ENCODE measurements at places on chromosomes 3 and 15.

DNA sequence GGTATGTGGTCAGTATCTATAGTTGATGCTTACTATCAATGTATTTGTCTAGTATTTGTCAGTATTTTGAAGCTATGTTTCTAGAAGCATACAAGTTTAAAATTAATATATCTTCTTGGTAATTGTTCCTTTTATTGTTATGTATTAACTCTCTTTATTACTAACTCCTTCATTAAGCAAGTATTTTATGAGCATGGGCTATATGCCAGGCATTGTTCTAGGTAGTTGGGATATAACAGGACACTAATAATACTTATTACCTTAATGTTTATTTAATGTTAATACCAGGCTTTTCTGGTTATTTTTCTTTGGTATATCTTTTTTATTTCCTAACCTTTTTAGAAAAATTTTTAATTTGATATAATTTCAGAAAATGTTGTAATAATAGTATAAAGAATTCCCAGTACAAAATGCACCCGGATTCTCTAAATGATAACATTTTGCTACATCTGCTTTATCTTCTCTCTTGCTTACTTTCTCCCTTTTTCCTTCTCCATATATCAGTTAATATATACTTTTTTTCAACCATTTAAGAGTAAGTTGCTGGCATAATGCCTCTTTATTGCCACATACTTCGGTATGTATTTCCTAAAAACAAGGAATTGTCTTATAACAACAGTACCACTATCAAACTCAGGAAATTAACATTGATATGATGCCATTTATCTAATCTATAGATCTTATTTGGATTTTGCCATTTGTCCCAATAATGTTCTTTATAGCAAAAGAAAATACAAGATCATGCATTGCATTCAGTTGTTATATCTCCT is 30.9 kb downstream of the LRRC49 start:
- no peak for DNase-seq

GRCh38 chr3:168622795-168623194 is 527.1 kb upstream of the GOLIM4 start:
- no peak for DNase-seq

GRCh38 chr3:140456974-140457373 is 220.9 kb upstream of the TRIM42 start:
- no peak for DNase-seq

DNA sequence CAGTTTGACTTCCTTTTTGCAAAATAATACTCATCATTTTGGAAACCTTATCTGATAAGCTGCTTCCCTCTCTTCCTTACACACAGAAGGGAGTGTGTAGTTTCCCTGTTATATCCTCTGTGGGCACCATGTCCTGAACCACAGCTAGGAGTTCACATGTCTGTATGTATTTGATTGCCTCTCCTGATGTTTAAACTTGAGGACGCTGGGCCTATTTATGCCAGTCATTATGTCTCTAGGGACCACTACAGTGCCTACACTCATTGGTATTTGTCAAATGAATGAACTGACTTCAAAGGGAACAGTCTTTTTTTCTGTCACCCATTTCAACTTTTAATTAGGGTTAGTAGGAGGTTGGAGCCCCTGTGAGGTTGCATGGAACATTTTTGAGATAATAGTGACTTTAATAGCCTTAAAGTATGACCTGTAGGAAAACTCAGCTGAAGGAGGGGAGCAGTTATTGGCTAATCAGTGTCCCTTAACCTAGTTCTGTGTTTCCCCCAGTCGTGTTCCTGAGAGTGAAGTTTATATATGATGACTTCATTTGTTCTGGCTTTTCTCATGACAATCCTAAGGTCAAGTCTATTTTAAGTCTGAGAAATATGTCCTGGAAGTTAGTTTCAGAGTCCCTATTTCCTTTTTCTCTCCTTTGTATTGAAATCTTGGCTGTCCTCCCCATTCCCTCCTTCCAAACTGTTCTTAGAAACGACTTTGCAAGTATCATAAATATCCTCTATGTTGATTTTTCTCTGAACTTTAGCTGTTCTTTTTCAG is 28.9 kb downstream of the PDE8A start:
- DNase-seq: no peak

- DNase-seq: no peak
These were observed 126.6 kb downstream of the TJP1 start for GRCh38 chr15:29695489-29696167.

GRCh38 chr15:101207867-101208288 is 44.0 kb downstream of the CHSY1 start:
- no peak for DNase-seq

- no peak for DNase-seq
These were observed 248.9 kb downstream of the SV2B start for GRCh38 chr15:91348752-91349500.

DNA sequence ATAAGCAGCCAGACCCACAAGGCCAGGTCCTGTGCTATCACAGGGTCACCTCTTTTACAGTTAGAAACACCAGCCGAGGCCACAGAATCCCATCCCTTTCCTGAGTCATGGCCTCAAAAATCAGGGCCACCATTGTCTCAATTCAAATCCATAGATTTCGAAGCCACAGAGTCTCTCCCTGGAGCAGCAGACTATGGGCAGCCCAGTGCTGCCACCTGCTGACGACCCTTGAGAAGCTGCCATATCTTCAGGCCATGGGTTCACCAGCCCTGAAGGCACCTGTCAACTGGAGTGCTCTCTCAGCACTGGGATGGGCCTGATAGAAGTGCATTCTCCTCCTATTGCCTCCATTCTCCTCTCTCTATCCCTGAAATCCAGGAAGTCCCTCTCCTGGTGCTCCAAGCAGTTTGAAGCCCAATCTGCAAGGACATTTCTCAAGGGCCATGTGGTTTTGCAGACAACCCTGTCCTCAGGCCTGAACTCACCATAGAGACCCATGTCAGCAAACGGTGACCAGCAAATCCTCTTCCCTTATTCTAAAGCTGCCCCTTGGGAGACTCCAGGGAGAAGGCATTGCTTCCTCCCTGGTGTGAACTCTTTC is 39.6 kb downstream of the TGM4 start:
- peak; percentile 35 for DNase-seq

- DNase-seq: no peak
These were observed 97.8 kb downstream of the AQP9 start for GRCh38 chr15:58235961-58236360.

- DNase-seq: no peak
These were observed 25.4 kb downstream of the SEMA6D start for GRCh38 chr15:47742742-47743141.

GRCh38 chr3:178420033-178420432 is 116.2 kb upstream of the KCNMB2 start:
- no peak for DNase-seq

DNA sequence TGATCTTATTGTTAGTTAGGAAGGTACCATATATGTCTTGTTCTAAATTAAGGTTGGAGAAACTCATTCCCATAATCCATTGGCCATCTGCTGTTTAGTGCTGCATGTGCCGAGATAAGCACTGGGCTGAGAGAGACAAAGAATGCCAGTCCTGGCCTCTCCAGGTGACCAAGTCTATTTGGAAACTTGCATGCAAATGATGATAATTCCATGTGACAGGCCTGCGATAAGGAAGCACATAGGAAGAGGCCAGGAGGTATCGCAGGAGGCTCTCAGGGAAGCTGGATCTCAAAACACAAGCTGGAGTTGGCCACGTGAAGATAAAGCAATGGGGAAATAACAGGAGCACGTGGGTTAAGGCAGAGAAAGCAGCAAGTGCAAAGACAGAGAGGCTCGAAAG is 39.7 kb downstream of the MYO5C start:
- no peak for DNase-seq

- DNase-seq: no peak
These were observed 54.4 kb downstream of the ROPN1B start for GRCh38 chr3:126023390-126023789.

GRCh38 chr3:145716519-145716918 is 444.5 kb downstream of the PLOD2 start:
- no peak for DNase-seq

- DNase-seq: no peak
These were observed 112.4 kb upstream of the CCDC54 start for GRCh38 chr3:107264888-107265287.

- no peak for DNase-seq
These were observed 135.6 kb downstream of the KCNMB2 start for GRCh38 chr3:178671791-178672190.

DNA sequence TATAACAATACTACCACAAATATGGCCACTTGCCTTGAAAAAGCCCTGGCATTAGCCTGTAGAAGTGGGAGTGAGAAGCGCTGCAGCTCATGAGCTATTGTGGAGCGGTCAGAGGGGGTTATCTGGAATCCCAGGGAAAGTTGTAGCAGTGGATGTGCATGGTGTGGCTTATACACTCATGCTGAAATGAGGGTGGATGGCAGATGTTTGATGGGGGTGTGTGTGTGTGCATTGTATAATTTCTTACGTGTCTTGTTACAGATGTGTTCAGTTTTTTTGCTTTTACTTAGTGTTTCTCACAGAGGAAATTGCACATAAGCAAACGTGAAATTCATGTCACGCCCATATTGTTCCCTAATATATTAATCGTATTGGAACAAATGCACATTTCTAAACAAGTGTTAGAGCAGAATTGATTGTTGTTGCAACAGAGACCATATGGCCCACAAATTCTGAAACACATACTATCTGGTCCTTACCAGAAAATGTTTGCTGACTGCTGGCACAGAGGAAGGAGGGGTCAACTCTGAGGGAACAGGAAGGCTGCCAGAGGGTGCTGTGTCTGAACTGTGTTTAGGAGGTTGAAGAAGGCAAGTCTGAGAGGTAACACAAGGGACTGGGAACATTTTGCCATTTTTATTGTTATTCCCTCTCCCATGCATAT is 200.0 kb upstream of the CFAP20DC start:
- no peak for DNase-seq

GRCh38 chr15:60392601-60392985 is 5.2 kb downstream of the ANXA2 start:
- no peak for DNase-seq

GRCh38 chr3:16374047-16374934 is 109.3 kb downstream of the OXNAD1 start:
- no peak for DNase-seq

DNA sequence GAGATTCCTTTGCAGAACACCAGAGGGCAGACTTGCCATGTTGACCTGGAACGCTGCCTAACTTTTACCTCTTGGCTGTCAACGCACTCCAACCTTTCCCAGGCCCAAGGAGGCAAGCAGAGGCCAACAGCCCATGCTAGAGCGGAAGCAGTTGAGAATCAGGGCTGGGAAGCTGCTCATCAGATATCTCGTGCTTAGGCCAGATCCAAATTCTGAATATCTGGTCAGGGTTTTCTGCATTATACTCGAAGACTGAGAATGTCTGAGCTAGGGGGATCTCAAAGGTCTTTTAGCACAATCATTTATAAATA is 2.5 kb downstream of the XIRP1 start:
- DNase-seq: peak; percentile 32

GRCh38 chr3:13477943-13478342 is 2.2 kb upstream of the HDAC11 start:
- no peak for DNase-seq

DNA sequence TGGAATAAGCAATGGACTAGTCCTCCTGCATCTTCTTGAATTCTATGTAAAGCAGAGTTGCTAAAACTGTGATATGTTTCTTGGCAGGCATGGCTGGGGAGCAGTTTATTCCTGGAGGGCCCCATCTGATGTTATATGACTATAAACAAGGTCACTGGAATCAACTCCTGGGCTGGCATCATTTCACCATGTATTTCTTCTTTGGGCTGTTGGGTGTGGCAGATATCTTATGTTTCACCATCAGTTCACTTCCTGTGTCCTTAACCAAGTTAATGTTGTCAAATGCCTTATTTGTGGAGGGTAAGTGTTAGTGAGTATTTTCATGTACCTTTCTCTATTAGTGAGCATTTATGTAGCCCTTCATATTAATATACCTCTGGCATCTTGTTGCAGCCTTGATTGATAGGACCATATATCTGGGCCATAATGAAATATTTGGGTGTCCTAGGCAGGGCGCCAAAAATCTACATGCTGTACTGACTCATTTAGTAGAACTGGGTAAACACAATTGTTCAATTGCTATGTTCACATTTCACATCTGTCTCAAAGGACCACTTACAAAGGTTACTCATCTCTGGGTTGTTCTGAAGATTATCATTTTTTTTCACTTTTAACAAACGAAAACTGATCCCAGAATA is 52.6 kb upstream of the ADGRG7 start:
- no peak for DNase-seq

DNA sequence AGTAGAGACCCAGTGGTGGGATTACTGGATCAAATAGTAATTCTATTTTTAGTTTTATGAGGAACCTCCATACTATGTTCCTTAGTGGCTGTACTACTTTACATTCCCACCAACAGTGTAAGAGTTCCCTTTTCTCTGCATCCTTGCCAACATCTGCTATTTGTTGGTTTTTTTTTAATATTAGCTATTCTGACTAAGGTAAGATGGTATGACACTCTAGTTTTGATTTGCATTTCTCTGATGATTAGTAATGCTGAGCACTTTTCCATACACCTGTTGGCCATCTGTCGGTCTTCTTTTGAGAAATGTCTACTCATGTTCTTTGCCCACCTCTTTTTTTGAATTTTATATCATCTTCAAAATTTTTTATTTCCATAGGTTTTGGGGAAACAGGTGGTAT is 34.2 kb upstream of the RAP2B start:
- DNase-seq: no peak

DNA sequence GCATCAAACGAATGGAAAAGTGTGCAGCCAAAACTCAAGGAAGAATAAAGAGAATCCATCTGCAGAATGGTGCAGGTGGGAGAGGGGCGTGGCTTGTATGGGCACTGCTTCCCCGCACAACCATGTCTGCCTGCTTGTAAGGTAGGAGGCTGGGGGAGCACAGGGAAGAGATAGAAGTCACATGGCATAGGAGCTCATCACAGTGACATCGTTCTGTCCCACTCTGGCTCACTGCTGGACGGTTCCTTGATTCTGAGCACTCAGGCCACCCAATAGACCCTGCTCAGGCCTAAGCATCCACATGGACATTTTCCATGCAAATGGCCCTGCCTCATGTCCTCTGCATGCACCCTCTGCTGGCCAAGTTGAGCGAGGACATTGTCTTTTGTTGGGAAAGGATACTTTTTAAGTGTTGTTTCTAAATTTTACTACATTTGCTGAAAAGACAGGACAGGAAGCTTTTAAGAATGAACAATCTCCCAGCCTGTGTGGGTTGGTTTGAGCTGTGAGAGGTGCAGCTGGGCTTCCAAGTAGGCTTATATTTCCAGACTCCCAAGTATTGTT is 3.1 kb downstream of the MYLK start:
- no peak for DNase-seq

GRCh38 chr3:66073464-66074141 is 34.9 kb upstream of the MAGI1 start:
- no peak for DNase-seq

GRCh38 chr15:34594361-34594760 is 10.9 kb upstream of the GOLGA8B start:
- DNase-seq: no peak

- no peak for DNase-seq
These were observed 234.0 kb downstream of the PLCL2 start for GRCh38 chr3:17118771-17119170.

DNA sequence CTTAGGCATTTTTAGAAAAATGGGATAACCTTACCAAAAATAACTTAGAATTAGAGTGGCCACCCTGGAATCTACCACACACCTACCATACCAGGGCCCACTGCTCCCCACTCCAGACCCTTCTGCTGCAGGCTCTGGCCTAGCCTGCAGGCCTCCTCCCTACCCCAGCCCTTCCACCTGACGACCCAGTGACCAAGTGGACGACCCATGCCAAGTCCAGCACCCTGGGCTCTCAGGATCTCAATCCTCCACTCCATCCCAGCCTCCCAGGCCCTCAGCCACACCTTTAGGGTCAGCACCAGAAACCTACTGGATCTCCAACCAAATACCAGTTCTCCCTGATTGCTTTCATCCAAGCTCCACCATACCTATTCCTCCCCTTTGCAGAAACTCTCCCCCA is 145.8 kb downstream of the TPRA1 start:
- DNase-seq: no peak
